ENCODE measurements at places on chromosomes 3 and 15.

- H3K4me1 ChIP-seq = peaks cover 41% of the 10 kb centered on the region
- H3K36me3 ChIP-seq = no peaks in the 10 kb centered on the region
- H3K27me3 ChIP-seq = no peaks in the 10 kb centered on the region
- no peak overlapping the region for H3K4me3 ChIP-seq
- no peak overlapping the region for H3K27ac ChIP-seq
- no peak for DNase-seq
These were observed 8.8 kb downstream of the CCDC33 start for GRCh38 chr15:74244822-74245341.

- no peaks in the 10 kb centered on the region for H3K36me3 ChIP-seq
- H3K27ac ChIP-seq = no peak overlapping the region
- no peaks in the 10 kb centered on the region for H3K4me1 ChIP-seq
- DNase-seq = no peak
- H3K4me3 ChIP-seq = no peak overlapping the region
These were observed 8.2 kb upstream of the LRRC15 start for GRCh38 chr3:194377708-194378107.

DNA sequence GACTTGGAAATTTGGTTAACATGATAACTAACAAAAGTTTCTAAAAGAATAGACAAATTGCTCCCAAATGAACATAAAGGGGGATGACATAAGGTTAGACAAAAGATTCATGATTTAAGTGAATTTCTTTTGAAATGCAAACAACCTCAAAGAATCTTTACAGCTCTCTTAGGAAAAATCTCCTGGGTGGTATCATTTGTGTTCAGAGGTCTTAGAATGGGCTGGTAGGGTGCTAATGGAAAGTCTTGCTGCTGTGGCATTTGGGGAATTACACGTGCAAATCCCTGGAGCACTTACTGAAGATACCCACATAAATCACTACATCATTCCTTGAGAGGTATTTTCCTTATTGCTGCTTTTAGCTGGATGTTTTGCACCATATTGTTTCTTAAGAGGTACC, 14.4 kb upstream of the ROBO2 start:
- no peaks in the 10 kb centered on the region for H3K36me3 ChIP-seq
- DNase-seq = no peak
- H3K4me1 ChIP-seq = no peaks in the 10 kb centered on the region
- H3K27me3 ChIP-seq = no peaks in the 10 kb centered on the region
- H3K4me3 ChIP-seq = no peak overlapping the region

DNA sequence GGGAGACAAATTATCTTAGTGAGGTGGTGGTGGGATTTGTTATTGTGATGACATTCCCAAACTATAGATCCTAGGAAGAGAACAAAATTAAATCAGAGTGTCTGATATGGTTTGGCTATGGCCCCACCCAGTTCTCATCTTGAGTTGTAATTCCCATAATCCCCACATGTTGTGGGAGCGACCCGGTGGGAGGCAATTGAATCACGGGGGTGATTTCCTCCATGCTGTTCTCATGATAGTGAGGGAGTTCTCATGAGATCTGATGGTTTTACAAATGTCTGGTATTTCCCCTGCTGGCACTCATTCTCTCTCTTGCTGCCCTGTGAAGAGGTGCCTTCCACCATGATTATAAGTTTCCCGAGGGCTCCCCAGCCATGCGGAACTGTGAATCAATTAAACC, 62.0 kb downstream of the RPL22L1 start:
- no peaks in the 10 kb centered on the region for H3K36me3 ChIP-seq
- no peak overlapping the region for H3K4me3 ChIP-seq
- no peak overlapping the region for H3K27ac ChIP-seq
- no peak for DNase-seq
- H3K4me1 ChIP-seq = peaks cover 23% of the 10 kb centered on the region
- peaks cover 6% of the 10 kb centered on the region for H3K27me3 ChIP-seq

GRCh38 chr15:40335938-40336743, 4.6 kb downstream of the CCDC9B start:
- no peak for DNase-seq
- peak overlapping the region; percentile 95 for H3K27ac ChIP-seq
- H3K27me3 ChIP-seq = no peaks in the 10 kb centered on the region
- no peak overlapping the region for H3K4me3 ChIP-seq
- peaks cover 19% of the 10 kb centered on the region for H3K36me3 ChIP-seq

GRCh38 chr3:51547274-51547673, 8.8 kb downstream of the RAD54L2 start:
- no peak overlapping the region for H3K4me3 ChIP-seq
- no peaks in the 10 kb centered on the region for H3K36me3 ChIP-seq
- no peak for DNase-seq
- H3K27ac ChIP-seq = no peak overlapping the region
- no peaks in the 10 kb centered on the region for H3K27me3 ChIP-seq

GRCh38 chr3:167469381-167469780, 4.5 kb downstream of the SERPINI2 start:
- H3K36me3 ChIP-seq = no peaks in the 10 kb centered on the region
- H3K27ac ChIP-seq = no peak overlapping the region
- no peaks in the 10 kb centered on the region for H3K4me1 ChIP-seq
- DNase-seq = no peak
- no peaks in the 10 kb centered on the region for H3K27me3 ChIP-seq

DNA sequence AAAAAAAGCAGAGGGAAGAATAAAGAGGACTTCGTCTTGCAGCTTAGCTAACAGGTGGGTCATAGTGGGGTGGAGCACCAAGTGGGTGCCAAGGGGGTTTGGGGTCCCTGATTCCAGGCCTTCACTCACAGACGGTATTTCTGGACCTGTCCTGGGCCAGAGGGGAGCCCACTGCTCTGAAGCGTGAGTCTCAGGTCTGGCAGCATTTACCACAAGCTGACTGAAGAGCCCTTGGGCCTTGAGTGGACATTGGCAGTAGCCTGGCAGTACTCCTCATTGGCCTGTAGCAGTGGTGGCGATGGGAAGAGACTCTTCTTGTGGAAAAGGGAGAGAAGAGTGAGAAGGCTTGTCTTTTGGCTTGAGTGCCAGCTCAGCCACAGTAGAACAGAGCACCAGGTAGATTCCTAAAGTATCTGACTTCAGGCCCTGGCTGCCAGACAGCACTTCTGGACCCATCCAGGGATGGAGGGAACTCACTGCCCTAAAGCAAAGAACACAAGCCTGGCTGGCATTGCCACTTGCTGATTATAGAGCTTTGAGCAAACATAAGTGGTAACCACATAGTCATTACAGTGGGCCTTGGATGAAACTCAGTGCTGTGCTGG, 72.9 kb downstream of the GLDN start:
- H3K27me3 ChIP-seq = peaks cover 4% of the 10 kb centered on the region
- no peak overlapping the region for H3K27ac ChIP-seq
- H3K4me1 ChIP-seq = no peaks in the 10 kb centered on the region
- no peak overlapping the region for H3K4me3 ChIP-seq

GRCh38 chr3:46892285-46893145, 15.0 kb downstream of the PTH1R start:
- no peaks in the 10 kb centered on the region for H3K27me3 ChIP-seq
- no peaks in the 10 kb centered on the region for H3K36me3 ChIP-seq
- peak overlapping the region; percentile 12 for H3K4me3 ChIP-seq
- no peak overlapping the region for H3K27ac ChIP-seq
- H3K4me1 ChIP-seq = peaks cover 8% of the 10 kb centered on the region

- no peaks in the 10 kb centered on the region for H3K36me3 ChIP-seq
- H3K4me1 ChIP-seq = no peaks in the 10 kb centered on the region
- H3K4me3 ChIP-seq = no peak overlapping the region
- no peak for DNase-seq
These were observed 249.8 kb downstream of the POLQ start for GRCh38 chr3:121295979-121296378.

DNA sequence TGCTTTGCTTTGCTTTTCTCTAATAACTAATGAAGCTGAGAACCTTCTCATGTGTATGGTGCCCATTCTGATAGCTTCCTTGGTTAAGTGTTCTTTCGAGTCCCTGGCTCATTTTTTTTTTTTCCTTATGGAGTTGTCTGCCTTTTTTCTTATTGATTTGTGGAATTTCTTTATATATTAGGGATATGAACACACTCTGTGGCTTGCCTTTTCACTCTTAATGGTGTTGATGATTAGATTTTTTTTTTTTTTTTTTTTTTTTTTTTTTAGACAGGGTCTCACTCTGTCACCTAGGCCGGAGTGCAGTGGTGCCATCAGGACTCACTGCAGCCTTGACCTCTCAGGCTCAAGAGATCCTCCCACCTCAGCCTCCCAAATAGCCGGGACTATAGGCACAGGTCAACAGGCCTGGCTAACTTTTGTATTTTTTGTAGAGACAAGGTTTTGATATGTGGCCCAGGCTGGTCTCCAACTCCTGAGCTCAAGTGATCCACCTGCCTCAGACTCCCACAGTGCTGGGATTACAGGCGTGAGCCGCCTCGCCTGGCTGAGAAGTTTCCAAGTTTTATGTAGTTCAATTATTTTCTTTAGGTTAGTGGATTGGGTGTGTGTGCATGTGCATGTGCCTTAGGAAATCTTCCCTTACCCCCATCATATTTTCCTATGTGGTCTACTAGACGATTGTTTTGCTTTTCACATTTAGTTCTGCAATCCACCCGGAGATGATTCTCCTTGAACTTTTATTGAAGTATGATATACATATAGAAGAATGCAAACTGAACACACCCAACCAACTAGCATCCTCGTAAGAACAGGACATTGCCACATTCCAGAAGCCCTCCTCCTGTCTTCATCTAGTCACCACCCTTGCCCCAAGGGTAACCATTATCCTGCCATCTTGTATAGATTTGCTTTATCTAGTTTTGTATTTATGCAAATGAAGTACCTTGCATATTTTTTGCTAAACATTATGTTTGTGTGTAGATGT, 1.7 kb upstream of the SNRPA1 start:
- no peak overlapping the region for H3K4me3 ChIP-seq
- no peak for DNase-seq
- H3K36me3 ChIP-seq = no peaks in the 10 kb centered on the region
- H3K4me1 ChIP-seq = peaks cover 6% of the 10 kb centered on the region
- no peaks in the 10 kb centered on the region for H3K27me3 ChIP-seq
- no peak overlapping the region for H3K27ac ChIP-seq

- H3K27ac ChIP-seq = no peak overlapping the region
- H3K4me1 ChIP-seq = peaks cover 24% of the 10 kb centered on the region
- DNase-seq = no peak
- no peak overlapping the region for H3K4me3 ChIP-seq
- H3K36me3 ChIP-seq = no peaks in the 10 kb centered on the region
- no peaks in the 10 kb centered on the region for H3K27me3 ChIP-seq
These were observed 63.9 kb upstream of the HES1 start for GRCh38 chr3:194072097-194072428.

DNA sequence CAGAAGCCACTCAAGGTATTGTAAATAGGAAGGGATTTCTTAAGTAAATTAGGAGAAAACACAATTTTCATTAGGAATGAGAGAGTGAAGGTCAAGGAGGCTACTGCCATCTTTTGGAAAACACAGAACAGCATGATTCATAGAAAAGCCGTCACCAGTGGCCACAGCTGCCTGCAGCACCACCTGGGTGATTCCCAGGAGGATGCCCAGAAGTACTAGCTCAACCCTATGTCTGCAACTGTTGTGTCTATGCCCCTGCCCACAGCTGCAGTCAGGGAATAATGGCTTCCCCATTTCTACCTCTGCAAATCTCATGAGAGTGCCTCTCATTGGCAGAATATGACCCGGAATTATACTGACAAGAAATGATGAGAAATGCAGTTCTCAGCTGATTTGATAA, 300.0 kb downstream of the IGSF11 start:
- H3K4me3 ChIP-seq = no peak overlapping the region
- DNase-seq = no peak
- no peaks in the 10 kb centered on the region for H3K4me1 ChIP-seq
- H3K27me3 ChIP-seq = no peaks in the 10 kb centered on the region
- no peaks in the 10 kb centered on the region for H3K36me3 ChIP-seq
- H3K27ac ChIP-seq = no peak overlapping the region

DNA sequence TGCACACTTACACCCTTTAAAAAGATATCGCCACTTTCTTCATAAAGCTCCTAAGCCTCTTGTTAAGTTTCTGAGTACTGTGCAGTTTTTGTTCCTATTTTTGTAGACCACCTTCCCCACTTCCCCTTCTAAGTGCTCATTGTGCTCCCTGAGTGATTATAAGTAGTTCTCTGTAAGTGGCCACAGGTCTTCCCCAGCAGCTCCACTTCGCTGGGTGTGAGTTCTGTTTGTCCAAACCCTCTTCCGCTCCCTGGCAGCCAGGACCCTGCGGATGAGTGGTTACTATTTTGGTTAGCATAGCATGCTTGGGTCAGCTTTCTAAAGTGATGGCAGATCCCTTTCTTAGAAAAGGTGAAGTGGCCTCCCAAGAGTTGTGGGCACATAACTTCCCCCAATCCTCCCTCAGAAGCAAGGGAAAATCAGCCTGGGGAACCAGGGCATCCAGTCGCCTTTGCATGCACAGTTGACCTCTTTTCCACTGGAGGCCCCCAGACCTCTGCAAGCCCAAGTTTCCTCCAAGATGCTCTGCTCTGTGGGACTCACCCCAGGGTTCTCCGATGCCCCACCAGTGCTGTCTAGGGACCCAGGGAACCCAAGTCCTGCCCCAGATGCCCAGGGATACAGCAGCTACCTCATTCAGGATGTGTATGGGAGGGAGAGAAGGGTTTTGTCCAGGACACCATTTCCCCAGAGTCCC, 69.6 kb downstream of the ATP10A start:
- H3K4me1 ChIP-seq = peaks cover 23% of the 10 kb centered on the region
- H3K27ac ChIP-seq = no peak overlapping the region
- H3K4me3 ChIP-seq = no peak overlapping the region
- no peak for DNase-seq
- no peaks in the 10 kb centered on the region for H3K36me3 ChIP-seq

DNA sequence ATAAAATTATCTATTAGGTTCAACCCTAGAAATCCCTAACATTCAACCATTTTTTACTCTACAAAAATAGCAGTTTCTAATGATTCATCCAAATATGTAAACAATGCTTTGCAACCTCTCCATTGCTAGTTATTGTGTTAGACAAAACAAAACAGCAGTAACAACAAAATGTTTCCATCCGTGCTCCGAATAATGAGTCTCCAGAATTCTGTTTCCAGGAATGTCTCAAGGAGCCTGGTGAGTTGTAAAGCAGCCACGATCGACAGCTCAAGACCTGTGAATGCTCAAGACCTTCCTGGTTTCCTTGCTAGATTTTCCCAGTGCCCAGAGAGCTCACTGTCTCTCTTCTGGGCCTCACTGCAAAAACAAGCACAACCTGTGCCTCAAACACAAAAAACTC, 49.9 kb downstream of the CHRD start:
- no peaks in the 10 kb centered on the region for H3K4me1 ChIP-seq
- no peaks in the 10 kb centered on the region for H3K27me3 ChIP-seq
- DNase-seq = no peak
- H3K36me3 ChIP-seq = no peaks in the 10 kb centered on the region
